ENCODE measurements at places on chromosomes 5 and 9. TPM values are rescaled to one million over a fixed set of nuclear protein-coding genes. Genes with fewer than 3 reads are reported as not detected.

DNA sequence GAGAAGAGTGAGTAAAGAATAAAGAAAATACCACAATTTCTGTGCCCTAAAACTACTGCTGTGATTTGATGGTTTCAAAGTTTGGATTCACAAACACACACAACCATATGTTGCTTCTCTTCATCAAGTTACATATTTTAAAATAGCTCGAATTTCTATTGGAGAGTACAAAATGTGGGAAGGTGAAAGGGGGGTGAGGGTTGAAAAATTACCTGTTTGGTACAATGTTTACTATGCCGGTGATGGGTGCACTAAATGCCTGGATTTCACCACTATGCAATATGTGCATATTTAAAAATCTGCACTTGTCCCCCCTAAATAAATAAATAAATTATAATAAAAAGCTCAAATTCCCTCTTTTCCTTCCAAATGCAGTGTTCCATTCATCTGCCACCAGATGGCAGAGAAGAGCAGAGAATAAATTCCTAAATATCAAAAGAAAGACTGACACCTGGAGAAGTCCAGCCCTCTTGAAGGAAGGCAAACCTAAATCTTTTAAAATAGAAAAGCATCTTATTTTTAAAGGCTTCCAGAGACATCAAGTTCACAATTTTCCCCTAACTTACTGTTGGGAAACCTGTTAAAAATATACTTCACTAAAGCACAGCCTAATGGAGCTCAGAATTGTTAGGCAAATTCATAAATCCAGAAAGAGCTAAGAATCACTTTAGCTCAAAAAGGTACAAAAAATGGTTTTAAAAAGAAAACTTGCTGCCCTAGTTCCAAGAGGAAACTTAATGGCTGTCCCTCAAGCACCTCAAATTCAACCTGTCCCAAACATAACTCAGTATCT lies 24.8 kb upstream of the HNRNPA0 start:
- DNase-seq, result peak; percentile 27

Gene BAG1
- polyA plus RNA-seq, result 73.6 TPM

GRCh38 chr5:33441241-33442177 lies 744 bp downstream of the TARS1 start:
- DNase-seq, result no peak

Gene SOX30
- 0.55 TPM for polyA plus RNA-seq

Gene NUP188
- 46.6 TPM for polyA plus RNA-seq

Gene SMIM33
- 0.06 TPM for polyA plus RNA-seq

- no peak for DNase-seq
Observed at GRCh38 chr5:107469485-107470294, 201.0 kb downstream of the EFNA5 start.

DNA sequence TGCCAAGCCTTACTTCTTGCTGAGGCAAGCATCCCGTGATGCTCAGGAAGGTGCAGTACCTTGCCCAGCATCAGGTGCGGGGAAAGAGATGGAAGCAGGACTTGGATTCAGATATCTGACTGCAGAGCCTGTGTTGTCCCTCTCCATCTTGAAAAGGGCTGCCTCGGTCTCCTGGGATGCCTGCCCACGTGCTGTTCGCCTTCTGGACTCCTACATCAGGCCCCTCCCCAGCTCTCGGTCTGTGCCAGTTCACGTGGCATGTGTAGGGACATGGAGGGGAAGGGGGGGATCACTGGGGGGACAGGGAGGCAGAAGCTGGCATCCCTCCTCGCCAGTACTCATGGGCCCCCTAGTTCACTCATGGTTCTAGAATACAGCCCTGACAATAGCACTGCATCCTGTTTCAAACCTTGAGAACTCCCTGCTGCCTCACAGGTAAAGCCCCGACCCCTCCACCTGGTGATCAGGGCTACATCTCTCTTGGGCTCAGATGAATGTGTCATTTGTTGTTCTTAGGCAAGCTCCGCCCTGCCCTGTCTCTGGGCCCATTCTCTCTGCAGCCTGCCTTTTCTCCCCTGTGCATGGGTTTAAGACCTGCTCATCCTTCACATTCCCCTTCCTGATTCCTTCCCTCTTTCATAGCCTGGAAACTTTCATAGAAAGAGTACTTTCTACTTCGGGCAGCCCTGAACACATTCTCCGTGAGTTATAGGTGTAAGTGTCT lies 38.9 kb upstream of the SLC25A51 start:
- DNase-seq, result no peak

- DNase-seq, result no peak
Observed at GRCh38 chr9:125995006-125995405, 247.8 kb downstream of the PBX3 start.

GRCh38 chr5:123460296-123460729 lies 37.1 kb upstream of the CEP120 start:
- peak; percentile 16 for DNase-seq

DNA sequence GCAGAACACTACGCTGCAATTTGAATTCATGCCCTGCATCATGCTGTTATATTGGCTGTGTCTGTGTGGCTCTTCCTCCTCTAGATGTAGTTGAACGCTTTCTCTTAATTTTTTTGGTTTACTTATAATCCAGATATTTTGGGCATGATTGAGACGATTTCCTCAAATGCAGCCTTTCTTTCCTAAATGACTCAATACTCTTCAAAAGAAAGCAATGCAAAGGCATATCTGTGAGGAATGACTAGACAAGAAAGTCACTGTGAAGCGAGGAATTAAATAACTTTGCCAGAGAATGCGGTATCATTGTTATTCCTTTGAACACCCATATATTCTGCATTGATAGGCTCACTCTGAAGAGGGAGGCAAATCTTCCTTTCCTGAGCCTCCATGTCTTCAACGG lies 152.8 kb downstream of the YIPF5 start:
- no peak for DNase-seq

Gene C8G
- 0.57 TPM for polyA plus RNA-seq

GRCh38 chr9:89655990-89656657 lies 51.3 kb downstream of the GADD45G start:
- DNase-seq, result no peak

Gene SPATA31D4
- not detected for polyA plus RNA-seq

GRCh38 chr5:130171699-130172098 lies 267.4 kb downstream of the CHSY3 start:
- DNase-seq, result no peak

- DNase-seq, result no peak
Observed at GRCh38 chr9:84822589-84823233, 153.2 kb downstream of the NTRK2 start.

DNA sequence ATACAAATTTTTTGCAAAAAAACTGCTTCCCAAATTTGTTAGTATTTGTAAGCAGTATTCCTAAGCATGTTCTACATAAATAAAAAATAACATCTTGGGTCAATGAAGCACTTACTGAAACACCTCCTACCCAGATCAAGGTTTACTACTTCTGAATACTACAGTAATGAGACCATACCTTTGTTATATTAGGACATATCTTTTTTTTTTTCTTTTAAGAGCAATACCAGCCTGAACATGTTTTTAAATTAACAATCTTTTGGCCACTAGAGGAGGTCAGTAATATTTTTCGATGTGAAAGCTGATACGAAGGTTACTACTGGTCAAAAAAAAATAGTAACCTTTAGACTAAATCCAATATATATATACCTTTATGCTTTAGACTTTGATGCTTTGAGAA lies 72.7 kb downstream of the CERT1 start:
- no peak for DNase-seq

Gene GARNL3
- 16.1 TPM for polyA plus RNA-seq

DNA sequence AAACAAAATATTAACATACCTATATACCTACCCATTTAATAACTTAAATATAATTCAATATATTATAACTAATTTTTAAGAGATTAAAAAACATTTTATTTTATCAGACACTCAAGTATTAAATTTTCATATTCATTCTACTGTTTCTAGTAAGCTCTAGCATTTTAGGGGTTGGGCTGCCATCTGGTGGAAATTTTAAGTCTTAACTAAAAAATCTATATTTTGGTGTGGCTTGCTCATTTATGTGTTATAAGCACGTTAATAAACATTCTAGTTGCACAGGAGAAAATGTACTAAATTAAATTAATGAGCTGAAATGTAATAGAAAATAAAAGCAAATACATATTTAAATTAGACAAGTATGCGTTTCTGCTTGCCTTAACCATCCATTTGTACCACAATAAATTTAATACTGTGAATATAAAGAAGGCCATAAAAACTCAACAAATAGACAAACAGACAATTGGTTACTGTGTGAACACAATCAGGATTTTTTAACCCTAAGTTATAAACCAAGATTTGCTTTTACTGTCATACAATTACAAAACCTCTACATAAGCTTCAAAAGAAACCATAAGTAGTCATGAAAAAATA lies 1728.3 kb upstream of the CDH9 start:
- no peak for DNase-seq

DNA sequence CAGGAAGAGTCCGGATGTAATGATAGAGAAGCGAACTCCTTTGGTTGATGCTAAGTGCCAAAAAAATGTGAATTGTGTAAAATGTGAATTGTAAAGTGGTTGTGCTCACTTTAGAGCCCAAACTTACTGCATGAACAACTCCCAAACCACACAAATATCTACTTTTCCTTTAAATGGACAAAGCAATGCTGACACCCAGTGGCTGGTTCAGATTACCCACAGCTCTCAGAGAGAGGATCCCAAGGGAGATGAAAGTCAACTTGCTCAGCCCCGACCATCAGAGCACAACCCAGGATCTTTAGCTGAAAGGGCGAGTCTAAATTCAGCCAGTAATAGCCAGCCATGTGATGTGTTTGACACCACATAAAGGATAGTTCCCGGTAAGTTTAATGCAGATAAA lies 133.7 kb downstream of the NMUR2 start:
- DNase-seq, result peak; percentile 1

- DNase-seq, result no peak
Observed at GRCh38 chr5:2381070-2381469, 370.4 kb downstream of the IRX2 start.

Gene IL13
- not detected for polyA plus RNA-seq

Gene C5orf52
- polyA plus RNA-seq, result not detected

DNA sequence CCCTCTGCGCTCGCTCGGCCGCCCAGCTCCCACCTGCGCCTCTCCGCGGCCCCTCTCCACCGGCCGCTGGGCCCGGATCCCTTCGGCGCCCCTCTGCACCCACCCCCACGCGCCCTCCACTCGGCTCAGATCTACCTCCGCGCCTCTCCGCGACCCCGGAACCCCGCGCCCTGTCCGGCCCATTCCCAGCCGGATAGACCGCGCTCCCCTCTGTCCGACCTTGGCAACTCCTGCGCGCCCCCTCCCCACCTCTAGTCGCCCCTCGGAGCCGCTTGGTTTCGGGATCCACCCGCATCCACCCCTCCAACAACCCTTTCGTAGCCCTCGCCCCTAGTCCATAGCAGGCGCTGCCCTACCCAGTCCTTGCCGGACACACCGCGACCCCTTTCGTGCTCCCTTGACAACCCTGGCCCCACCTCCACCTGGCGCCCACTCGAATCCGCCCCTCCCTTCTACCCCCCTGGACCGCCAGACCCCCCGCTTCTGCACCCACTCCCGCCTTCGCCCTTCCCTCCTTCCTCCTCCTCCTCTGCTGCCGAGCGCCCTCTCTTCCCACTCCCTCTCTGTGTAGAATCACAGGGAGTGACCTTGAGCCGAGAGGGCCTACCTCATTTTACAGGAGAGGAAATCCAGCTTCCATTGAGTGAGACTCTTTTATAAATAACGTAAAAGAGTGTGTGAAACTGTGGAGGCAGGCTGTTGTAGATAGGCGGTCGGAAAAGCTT lies 525 bp upstream of the AK3 start:
- DNase-seq, result no peak

DNA sequence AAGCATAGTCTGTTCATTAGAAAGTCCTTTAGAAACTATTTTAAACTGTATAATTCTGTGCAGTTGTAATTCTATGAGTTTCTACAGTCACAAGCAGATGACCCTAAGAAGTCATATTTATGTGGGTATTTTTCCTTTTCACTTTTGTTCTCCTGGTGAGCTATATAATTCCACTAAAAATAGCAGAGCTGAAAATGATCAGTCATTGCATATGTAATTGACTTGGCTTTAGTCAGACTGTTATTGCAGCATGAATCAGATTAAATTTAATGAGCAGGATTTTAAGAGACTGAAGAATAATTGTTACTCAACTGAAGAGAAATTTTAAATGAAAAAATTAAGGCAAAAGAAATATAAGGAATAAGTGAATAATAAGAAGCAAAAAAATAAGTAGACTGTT lies 108.5 kb downstream of the MTREX start:
- DNase-seq, result no peak
